ENCODE measurements at places on chromosomes 2 and 18.

- DNase-seq = no peak
Observed at GRCh38 chr18:31791817-31792579, 31.3 kb upstream of the SLC25A52 start.

DNA sequence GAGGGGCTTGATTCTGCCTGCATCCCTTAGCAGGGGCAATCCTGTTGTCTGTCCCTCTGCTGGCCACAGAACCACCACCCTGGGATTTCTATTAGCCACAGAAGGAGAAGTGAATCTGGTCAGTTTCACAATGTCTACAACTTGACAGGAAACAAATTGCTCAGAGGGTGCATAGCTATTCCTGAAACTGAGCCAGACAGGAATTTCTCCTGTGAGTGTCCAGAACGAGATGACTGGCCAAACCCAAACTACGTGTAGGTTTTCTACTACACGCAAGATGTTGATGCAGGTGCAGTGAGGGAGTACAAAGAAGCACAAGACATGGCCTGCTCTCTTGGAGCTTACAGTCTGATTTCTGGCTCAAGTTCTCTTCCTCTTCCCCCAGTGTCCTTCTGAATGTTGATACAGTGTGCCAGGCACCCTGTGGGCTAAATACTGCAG, 201.9 kb downstream of the CLIP4 start:
- DNase-seq = no peak

DNA sequence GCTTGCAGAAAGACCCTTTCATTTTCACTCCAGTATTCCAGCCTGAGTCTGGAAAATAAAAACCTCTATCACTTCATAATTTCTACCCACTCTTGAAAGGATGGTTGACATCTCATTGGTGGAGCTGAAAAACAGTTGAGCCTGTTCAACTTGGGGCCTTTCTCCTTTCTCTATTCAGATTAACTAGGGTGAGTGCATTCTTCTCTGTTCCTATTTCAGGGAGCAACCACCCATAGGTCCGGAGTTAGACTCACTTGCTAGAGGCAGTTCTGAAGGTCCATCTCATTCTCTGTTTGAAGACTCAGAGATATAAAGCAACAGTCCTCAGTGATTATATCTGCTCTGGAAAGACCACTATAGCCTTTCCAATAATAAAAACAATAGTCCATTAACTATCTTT, 167.9 kb upstream of the SPOPL start:
- no peak for DNase-seq

- DNase-seq = no peak
Observed at GRCh38 chr18:61931654-61932379, 39.0 kb upstream of the RNF152 start.

DNA sequence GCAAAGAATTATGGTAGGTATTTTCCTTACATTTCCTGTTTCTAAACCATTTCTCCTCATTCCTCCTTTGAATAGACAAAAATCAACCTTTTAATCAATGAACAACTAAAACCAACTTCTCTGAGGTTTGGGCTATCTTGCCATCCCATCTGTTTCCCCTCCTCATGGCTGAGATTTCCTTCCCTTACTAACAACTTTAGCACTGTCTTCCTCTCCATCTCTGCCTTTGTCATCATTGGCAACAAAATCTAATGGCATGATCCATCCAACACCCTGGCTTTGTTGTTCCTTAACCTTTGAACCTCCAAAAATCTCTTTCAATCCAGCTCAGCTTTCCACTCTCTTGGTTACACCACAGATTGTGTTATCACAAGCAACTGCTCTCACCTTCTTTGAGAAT, 95.3 kb upstream of the FAM136A start:
- no peak for DNase-seq

- no peak for DNase-seq
Observed at GRCh38 chr18:79732721-79733025, 53.1 kb downstream of the CTDP1 start.
